ENCODE measurements at places on chromosomes 2 and 18. TPM values are rescaled to one million over a fixed set of nuclear protein-coding genes. Genes with fewer than 3 reads are reported as not detected.

- H3K36me3 ChIP-seq, result no peaks in the 10 kb centered on the region
- no peak overlapping the region for H3K4me3 ChIP-seq
- no peaks in the 10 kb centered on the region for H3K4me1 ChIP-seq
- no peaks in the 10 kb centered on the region for H3K27me3 ChIP-seq
- no peak for DNase-seq
Observed at GRCh38 chr18:53268455-53268854, 928.5 kb downstream of the DCC start.

GRCh38 chr2:170369894-170370293, 191.9 kb downstream of the MYO3B start:
- H3K27ac ChIP-seq, result no peak overlapping the region
- DNase-seq, result peak; percentile 19
- peaks cover 44% of the 10 kb centered on the region for H3K27me3 ChIP-seq
- no peaks in the 10 kb centered on the region for H3K4me1 ChIP-seq

GRCh38 chr2:232058931-232059330, 97.4 kb downstream of the DIS3L2 start:
- no peaks in the 10 kb centered on the region for H3K4me1 ChIP-seq
- H3K27me3 ChIP-seq, result no peaks in the 10 kb centered on the region
- no peaks in the 10 kb centered on the region for H3K36me3 ChIP-seq
- H3K27ac ChIP-seq, result no peak overlapping the region
- DNase-seq, result no peak
- no peak overlapping the region for H3K4me3 ChIP-seq

- DNase-seq, result peak; percentile 73
- no peaks in the 10 kb centered on the region for H3K36me3 ChIP-seq
Observed at GRCh38 chr18:6741232-6741663, 11.7 kb downstream of the ARHGAP28 start.

- H3K27ac ChIP-seq, result no peak overlapping the region
- H3K4me1 ChIP-seq, result no peaks in the 10 kb centered on the region
- H3K36me3 ChIP-seq, result no peaks in the 10 kb centered on the region
Observed at GRCh38 chr2:17058772-17059402, 393.3 kb upstream of the CYRIA start.

- H3K4me1 ChIP-seq, result no peaks in the 10 kb centered on the region
- H3K36me3 ChIP-seq, result no peaks in the 10 kb centered on the region
- no peak overlapping the region for H3K4me3 ChIP-seq
- H3K27me3 ChIP-seq, result no peaks in the 10 kb centered on the region
- no peak for DNase-seq
Observed at GRCh38 chr2:141889788-141890187, 241.0 kb downstream of the LRP1B start.

DNA sequence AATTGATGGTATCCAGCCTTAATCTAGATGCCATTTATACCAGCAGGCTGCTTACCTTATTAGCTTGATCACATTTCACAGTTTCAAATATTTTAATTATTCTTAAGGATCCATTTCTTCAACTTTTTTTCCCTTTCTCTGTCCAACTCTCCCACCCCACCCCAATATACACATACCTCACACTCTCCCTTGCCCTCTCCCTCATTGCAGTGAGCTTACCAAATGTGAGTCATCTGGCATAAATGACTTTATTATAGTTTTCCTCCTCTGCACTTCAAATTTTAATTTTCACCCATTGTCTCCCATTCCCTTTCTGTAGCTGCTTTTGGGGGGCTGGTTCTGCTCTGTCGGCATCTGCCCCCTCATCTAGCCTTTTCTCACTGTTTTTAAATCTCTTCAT, 12.9 kb downstream of the HTR2B start:
- no peak overlapping the region for H3K27ac ChIP-seq
- no peak overlapping the region for H3K4me3 ChIP-seq
- H3K36me3 ChIP-seq, result no peaks in the 10 kb centered on the region
- DNase-seq, result no peak
- peaks cover 10% of the 10 kb centered on the region for H3K4me1 ChIP-seq

Gene FAM237A
- not detected for total RNA-seq

Gene WDR54
- 7.1 TPM for total RNA-seq

Gene NXPH2
- total RNA-seq, result 1.2 TPM

Gene ZBTB14
- 10.9 TPM for total RNA-seq

Data from hepatocyte (in vitro differentiated cells).